Stimulated activated CD8-positive, alpha-beta memory T cell treated with anti-CD3 and anti-CD28 coated beads, Interleukin-2, amount 100 ng/mL, for 1 hour (primary cell): ENCODE measurements at places on chromosomes 5 and 9.

GRCh38 chr9:123999661-124000060 lies 11.9 kb upstream of the LHX2 start:
- DNase-seq: no peak

- DNase-seq: no peak
Measured at GRCh38 chr5:109996246-109996645, 306.5 kb downstream of the MAN2A1 start.

DNA sequence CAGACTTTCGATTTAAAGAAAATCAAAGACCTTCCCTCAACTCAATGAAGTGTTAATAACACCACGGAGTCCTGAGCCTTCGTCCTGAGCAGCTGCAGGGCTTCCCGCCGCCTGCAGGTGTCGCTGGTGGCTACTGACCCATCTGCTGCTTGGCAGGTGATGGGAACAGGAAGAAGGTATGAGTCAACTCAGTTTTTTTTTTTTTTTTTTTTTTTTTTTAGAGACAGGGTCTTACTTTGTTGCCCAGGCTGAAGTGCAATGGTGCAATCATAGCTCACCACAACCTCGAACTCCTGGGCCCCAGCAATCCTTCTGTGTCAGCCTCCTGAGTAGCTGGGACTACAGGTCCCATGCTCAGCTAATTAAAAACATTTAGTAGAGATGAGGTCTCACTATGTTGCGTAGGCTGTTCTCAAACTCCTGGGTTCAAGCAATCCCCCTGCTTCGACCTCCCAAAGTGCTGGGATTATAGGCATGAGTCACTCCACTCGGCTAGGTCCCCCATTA lies 185.7 kb upstream of the IL12B start:
- DNase-seq: peak; percentile 12

GRCh38 chr9:76297721-76298239 lies 96.4 kb downstream of the RFK start:
- DNase-seq: no peak

DNA sequence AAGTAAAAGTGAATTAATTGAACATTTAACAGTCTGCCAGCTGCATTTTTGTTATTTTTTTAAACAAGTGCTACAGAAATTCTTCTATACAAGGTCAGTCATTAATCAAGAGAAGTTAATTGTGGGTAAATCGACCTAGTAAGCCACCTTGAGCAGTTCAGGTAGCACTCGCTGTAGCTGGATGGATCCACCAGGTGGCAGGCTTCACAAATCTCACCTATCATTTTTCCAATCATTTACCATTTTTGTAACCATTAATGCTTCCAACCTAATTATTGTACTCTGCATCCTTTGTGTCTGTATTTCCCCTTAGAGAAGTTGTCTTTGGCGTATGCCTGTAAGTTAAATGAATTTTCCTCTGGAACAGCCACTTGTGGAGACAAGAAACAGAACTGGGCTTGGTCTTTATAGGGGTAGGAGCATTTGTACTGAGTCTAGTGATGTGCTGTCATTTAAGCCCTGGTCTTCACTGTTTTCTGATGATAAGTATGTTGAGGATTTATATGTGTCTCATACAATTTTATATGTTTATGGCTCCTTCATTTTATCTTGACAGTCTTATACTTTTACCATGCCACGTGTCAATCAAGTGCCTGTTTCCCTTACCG lies 39.5 kb downstream of the CD180 start:
- peak; percentile 33 for DNase-seq
